Spinal cord (tissue), 10 donors: ENCODE measurements at places on chromosomes 11 and 22. TPM values are rescaled to one million over a fixed set of nuclear protein-coding genes. Genes with fewer than 3 reads are reported as not detected.

DNA sequence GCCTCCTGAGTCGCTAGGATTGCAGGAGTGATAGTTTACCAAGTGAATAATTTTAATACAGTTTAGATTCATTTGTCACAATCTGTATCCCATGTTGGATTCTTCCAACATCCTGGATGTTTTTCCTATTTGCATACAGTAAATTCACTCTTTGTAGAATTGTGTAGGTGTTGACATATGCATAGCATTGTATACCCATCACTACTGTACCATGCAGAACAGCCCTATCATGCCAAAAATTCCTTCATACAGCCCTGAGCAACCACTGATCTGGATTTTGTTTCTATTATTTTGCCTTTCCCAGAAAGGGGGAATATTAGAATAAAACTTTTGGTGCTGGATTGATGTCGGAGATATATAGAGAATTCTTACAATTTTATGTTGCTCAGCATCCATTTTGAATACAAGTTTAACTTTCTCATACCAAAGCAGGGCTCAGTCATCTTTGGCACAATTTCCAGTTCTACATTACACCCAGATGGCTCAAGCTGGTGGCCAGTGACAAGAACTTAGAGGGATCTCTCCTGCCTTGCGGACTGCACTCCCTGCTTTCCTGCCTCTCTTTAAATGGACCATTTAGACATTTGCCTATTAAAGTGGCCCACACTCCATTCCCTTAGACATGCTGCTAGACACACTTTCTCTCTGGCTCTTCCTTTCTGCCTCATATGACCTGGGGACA lies 45.4 kb upstream of the CFAP300 start:
- no peak for DNase-seq
- H3K36me3 ChIP-seq = no peaks in the 10 kb centered on the region
- no peaks in the 10 kb centered on the region for H3K27me3 ChIP-seq
- no peak overlapping the region for H3K27ac ChIP-seq

DNA sequence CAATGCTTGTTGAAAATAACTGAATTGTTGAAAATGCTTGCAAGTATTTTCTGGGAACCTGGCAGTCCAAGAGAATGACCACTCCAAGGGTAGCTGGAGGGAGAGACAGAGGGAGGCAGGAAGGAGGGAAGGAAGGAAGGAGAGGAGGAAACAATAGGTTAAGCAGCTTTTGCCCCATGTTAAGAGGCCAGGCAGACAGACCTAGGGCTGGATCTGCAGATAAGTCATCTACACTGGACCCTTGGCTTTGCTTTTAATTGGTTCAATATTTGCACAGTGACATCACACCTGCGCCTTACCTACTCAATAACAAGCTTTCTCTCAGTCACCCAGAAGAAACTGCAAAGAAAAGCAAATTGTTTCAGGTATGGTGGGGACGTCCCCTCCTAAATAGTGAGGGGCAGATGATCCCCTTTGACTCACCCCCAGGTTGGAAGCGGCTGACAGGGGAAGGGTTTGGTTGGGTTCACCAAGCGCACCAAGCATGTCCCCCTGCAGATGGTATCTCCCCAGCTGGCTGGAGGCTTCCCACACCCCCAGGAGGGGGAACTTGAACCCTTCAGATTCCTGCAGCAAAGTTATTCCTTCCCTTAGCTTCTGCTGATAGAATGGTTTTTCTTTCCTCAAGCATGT lies 24.3 kb downstream of the MYH9 start:
- no peak overlapping the region for H3K4me3 ChIP-seq
- peaks cover 39% of the 10 kb centered on the region for H3K4me1 ChIP-seq
- H3K27me3 ChIP-seq = no peaks in the 10 kb centered on the region
- H3K36me3 ChIP-seq = no peaks in the 10 kb centered on the region
- no peak overlapping the region for H3K27ac ChIP-seq

DNA sequence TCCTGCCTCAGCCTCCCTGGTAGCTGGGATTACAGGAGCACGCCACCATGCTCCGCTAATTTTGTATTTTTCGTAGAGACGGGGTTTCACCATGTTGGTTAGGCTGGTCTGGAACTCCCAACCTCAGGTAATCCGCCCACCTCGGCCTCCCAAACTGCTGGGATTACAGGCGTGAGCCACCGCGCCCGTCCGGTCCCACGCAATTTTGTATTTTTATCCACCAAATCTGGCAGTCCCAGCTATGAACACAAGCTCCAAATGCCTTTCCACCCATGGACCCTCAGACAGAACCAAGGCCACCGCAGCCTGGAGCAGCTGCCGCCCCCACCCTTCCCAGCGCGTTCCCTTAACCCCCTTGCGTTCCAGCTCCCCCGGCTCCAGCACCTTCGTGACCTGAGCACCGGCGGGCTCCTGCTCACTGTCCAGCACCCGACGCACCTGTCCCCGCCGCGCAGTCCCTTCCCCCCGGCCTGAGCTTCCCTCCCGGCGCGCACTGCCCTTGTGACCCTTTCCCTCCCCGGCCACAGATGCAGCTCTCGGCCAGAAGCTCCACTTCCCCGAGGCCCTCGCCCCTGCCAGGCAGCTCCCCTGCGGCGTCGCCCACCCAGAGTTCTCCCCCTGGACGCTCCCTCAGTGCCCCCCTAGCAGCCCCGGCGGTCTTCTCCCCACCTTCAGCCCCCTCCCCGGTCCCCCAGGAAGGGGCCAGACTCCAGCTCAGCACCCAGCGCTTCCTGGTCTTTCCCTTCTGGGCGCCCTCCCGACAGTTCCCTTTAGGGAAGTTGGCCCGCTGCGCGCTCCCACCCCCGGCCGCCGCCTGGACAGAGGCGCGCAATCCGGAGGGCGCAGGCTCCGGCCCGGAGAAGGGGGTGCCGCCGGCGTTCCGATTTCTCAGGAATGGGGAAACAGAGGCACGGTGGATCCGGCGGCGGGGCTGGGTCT lies 5.6 kb upstream of the ZBED4 start:
- DNase-seq = no peak
- peaks cover 29% of the 10 kb centered on the region for H3K4me1 ChIP-seq

DNA sequence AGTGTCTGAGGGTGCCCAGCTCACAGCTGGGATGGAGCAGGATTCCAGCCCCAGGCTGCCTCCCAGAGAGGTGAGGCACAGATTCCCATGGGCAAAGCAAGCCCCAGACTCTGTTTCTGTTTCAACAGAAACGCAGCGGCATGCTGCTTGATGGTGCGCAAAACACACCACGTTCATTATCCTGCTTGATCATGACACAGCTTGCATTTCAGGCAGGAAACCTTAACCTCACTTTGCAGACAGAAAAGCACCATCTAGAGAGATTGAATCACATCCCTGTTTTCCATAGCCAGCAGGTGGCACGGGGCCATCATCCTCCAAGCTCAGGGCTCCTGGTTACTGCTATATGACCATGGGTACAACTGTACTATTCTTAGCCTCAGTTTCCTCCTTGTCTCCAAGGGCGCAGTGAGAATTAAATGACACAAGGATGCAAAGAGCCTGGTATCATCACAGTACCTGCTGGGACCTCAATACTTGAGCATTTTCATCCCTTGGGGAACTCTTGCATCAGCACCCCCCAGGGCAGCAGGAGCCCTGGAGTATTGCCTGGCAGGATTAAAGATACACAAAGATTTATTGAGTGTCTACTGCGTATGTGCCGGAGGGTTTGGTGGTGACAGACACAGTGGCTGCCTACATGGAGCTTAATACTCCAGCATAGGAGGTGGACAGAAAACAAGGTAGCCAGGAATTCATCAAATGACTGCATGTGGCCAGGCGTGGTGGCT lies 110.0 kb downstream of the TP53I11 start:
- DNase-seq = no peak
- H3K36me3 ChIP-seq = no peaks in the 10 kb centered on the region
- no peaks in the 10 kb centered on the region for H3K27me3 ChIP-seq
- H3K27ac ChIP-seq = no peak overlapping the region

RFPL3 gene
- total RNA-seq = not detected

GRCh38 chr11:19602891-19603290 lies 109.7 kb upstream of the NAV2 start:
- H3K27ac ChIP-seq = no peak overlapping the region
- H3K4me1 ChIP-seq = peaks cover 16% of the 10 kb centered on the region
- H3K27me3 ChIP-seq = no peaks in the 10 kb centered on the region
- no peaks in the 10 kb centered on the region for H3K36me3 ChIP-seq
- no peak for DNase-seq

DNA sequence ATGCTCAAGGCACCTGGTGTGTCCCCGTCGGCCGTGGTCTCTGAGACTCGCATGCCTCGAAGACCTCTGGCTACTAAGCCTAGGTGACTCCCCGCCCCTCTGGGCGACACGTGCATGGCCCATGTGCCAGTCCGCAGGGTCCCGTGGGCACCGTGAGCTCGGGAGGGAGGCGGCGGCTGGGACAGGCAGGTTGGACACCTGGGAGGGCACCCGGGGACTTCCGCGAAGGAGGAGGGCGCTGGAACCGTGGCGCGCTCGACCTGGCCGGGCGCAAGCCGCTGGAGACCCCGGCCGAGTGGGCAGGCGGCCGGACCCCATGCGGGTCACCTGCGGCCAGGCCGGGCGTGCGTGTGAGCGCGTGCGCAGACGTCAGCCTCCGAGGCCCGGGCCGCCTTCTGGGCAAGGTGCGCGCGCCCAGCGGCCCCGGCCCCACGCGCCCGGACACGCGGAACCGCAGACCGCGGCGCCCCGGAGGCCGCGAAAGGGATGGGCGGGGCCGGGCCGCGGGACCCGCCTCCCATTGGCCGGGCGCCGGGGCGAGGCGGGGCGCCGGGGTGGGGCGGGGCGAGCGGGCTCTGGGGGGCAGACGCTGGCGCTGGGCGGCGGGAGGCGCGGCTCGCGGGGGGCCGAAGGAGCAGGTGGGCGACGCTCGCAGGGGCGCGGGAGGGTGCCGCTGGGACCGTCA lies 579 bp upstream of the RASD2 start:
- peaks cover 29% of the 10 kb centered on the region for H3K27me3 ChIP-seq
- H3K4me1 ChIP-seq = peaks cover 57% of the 10 kb centered on the region
- peak overlapping the region; percentile 39 for H3K4me3 ChIP-seq
- no peak for DNase-seq
- no peak overlapping the region for H3K27ac ChIP-seq

- H3K4me1 ChIP-seq = peaks cover 24% of the 10 kb centered on the region
- no peak overlapping the region for H3K4me3 ChIP-seq
- H3K36me3 ChIP-seq = no peaks in the 10 kb centered on the region
- no peak for DNase-seq
Observed at GRCh38 chr11:2092464-2092910, 46.7 kb downstream of the IGF2 start.

GRCh38 chr11:27904358-27905055 lies 203.4 kb downstream of the KIF18A start:
- no peaks in the 10 kb centered on the region for H3K27me3 ChIP-seq
- H3K27ac ChIP-seq = no peak overlapping the region
- H3K36me3 ChIP-seq = no peaks in the 10 kb centered on the region
- DNase-seq = no peak
- H3K4me1 ChIP-seq = no peaks in the 10 kb centered on the region
